ENCODE measurements at places on chromosomes 12 and 14.

DNA sequence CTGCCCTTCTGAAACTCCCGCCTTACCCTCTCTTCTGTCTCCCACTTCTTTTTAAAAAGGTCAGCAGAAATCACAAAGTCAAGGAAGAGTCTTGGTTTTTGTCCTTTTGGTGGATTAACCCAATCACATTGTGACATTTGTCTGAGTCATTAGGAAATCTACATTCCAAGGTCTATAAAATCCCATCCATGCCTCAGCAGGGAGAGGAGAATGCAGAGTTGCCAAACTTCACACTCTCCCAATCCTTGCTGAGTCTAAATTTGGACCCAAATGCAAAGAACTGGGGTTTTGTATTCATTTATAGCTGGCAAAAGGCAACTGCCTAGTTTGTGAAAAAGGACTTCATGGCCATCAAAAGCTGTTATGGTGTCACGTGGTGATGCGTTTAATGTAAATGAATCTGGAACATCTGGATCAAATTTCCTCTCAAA lies 67.9 kb downstream of the TMEM30B start:
- DNase-seq, result peak; percentile 77

- DNase-seq, result no peak
Measured at GRCh38 chr14:69090187-69090789, 62.6 kb downstream of the DCAF5 start.

GRCh38 chr12:9888665-9889273 lies 7.5 kb downstream of the KLRF2 start:
- DNase-seq, result no peak

DNA sequence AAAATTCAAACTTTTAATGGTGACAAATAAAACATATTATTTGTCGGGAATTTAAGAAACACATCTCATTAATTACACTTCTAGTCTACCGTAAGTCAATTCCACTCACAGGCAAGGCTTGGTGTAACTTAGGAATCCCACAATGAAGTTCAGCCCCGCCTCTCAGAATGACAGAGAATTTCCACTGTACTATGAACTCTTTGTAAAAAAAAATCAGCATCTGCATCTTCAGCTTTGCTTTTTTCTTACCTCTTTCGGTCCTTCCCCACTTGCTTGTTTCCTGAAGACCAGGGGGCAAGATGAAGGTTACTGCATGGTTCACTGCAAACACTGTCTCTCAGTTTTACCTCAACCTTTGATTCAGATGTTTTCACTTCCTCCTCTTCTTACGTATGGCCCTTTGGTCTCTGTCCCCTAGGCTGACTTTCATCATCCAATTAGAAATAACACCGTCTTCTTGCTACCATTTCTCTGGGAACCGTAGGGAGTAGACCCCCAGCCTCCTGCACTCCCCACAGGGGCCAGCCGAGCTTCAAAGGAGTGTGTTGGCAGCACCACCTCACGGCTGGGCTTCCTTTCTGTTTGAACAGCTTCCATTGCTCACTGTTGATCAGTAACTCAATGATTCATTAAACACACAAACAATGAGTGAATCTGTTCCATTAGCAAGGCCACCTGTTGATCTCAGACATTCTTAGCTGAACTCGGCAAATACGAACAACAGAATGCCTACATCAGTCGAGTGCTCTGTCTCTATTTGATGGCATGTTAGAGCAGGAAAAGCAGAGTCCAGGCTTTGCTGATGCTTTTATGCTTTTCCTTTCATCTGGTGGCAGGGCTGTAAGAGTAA lies 343.0 kb downstream of the BMP4 start:
- no peak for DNase-seq

GRCh38 chr12:10027311-10027710 lies 3.2 kb upstream of the CLEC9A start:
- no peak for DNase-seq

DNA sequence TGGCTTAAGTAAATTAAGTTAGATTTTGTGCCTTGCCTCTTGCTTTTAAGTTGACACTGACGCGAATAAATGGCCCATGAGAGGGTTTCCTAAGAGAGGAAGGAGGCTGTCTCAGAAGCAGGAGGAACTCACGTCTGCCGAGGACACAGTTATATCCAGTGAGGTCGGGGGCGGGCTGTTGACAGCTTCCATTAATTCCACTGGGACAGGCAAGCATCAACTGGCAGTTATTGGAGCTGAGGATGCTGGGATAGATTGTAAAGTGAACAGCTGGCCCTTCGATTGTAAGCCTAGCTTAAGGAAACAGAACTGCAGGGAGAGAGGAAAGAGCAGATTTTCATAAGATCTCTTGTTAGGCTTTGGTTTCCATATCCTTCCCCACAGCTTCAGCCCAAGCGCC lies 399.2 kb downstream of the IPO8 start:
- DNase-seq, result no peak

DNA sequence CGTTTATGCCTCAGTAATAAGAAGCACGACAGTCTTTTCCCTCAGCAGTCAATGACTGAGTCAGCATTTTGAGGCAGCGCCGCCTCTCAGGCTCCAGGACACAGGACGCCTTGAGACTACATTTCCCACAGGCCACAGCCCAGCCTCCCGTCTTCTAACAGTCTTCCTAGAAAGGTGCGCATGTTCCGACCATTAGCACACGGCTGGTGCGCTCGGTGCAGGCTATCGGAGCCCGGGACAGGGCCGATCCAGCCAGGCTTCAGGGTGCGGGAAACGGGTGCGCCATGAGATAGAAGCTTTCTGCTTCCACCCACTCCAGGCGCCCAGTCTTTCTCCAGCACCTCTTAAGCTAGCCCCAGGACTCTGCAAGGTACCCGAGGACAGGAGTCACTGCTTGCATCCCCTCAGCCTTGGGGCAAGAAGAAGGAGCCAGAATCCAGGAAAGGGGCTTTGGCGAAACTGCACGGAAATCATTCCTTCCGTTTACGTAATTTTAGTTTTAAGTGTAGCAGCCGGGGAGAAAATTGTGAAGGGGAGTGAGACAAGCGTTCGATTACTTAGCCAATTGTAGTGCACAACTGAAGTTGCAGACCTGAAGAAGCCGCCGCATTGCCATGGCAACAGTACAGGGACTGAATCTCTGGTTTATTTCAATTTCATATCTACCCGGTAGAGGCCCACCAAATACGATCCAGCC lies 54.0 kb downstream of the ZNF641 start:
- peak; percentile 33 for DNase-seq

GRCh38 chr12:15875863-15876262 lies 6.3 kb upstream of the STRAP start:
- no peak for DNase-seq

GRCh38 chr14:68704736-68705720 lies 87.8 kb downstream of the ZFP36L1 start:
- DNase-seq, result no peak

DNA sequence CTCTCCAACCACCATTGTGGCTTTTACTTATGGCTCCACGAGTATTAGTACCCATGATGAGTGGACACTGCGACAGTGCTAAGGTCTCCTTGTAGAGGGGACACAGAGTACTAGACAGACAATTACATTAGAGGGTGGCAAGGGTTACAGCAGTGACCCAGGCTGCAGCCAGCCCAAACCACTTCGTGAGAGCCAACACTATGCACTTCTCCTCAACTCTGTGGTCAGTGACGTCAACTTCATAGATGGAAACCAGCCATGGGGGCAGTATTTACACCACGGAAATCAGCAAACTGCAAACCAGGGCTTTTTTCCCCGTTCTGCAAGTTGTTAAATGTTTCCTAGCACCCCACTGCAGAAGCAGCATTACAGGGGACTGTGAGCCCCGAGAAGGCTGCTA lies 61.6 kb upstream of the ZFP36L1 start:
- no peak for DNase-seq

DNA sequence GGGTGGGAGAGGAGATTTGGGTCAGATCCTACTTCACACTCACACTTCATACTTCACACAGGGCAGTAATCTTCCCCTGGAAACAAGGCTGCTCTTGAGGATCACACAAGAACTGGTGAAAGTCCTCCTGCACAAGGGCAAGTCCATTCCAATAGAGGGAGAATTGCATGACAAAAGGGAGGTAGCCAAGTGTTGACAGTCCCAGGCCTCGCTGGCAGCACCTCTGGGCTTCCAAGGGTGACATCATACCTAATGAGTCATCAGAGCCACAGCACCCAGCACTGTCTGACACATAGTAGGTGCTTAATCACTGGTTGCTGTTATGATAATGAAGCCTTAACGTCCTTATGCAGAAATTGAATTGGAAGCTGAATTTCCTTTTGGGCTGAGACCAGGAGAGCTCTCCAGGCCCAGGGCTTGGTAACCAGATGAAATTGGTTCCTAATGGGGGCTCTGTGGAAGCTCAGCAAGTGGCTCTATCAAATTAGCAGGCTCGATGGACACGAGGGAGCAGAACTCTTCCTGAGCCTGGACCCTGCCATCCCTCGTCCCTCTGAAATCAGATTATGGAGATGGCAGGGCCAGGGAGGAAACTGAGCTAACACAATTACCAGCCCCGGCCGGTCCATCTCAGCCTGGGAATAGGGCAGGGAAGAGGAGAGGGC lies 58.8 kb upstream of the ACTN1 start:
- no peak for DNase-seq

DNA sequence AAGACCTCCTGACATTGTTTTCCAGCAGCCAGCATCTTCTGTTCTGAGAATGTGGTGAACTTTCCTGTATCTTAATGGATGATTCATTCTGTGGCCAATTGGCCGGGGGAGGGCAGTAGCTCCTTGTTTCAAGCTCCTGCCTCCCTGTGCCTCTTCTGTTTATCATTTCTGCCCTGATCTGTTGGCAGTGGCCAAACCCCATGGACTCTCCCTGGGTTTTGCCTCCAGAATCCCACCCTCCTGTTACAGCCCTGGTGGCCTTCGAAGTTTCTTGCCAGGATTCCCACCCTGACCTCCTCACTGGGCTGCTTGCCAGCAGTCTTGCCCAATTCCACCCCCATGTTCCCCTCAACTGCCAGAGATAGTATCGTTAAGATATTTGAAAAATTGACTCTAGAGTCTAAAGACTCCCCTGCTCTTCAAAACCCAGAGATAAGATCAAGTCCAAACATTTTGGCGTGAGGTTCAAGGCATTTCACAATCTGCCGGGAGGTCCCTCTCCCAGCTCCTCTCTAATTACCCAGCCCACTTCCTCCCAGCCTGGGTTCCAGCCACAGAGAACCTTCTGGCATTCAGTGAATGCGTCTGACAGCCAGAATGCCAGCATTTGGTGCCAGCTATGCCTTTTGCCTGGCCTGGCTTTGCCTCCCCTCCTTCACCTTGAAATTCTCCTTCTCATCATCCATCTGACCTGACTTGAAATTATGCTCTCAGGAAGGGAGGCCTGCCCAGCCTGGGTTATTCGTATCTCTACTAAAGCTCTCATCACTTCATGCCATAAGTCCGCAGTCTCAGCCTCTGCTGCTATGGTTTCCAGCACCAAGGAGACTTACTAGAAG lies 37.7 kb upstream of the TXNRD1 start:
- peak; percentile 91 for DNase-seq

GRCh38 chr12:53948650-53949593 lies 5.8 kb upstream of the HOXC12 start:
- no peak for DNase-seq

DNA sequence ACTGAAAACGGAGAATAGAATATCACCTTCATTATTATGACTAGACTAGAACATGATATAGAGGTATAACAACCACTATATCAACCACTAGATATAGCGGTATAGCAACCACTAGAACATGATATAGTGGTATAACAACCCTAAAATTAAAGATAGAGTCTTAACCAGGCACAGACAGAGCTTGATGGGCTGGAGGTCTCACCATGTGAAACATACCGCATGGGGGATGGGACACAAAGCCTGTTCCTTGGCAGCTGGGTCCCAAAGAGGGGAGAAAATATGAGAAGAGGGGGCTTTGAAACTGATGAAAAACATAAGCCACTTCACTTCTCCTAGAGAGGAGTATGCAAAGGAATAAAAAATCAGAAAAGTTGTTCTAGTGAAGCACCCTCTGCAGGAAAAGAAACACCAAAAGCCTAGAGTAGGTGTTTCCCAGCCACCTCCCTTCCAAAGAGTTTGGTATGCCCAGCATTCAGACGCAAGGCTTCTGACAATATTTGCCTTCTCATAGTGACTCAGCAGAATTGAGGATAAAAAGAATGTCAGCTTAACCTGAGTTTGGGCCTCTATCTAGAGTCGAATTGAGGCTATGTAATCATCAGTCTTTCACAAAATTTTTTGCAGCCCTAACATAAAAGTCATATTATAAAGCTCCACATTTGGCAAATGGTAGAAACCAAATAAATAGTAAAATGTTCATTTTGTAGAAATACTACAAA lies 316.4 kb downstream of the NOVA1 start:
- peak; percentile 54 for DNase-seq

Measured in fibroblast of skin of left biceps (primary cell).